Kasumi-1 (cell line): ENCODE measurements at places on chromosomes 2 and 18.

- no peak for DNase-seq
Observed at GRCh38 chr18:69402533-69402989, 1.9 kb downstream of the DOK6 start.

GRCh38 chr2:101508636-101509035, 33.7 kb upstream of the RFX8 start:
- no peak for DNase-seq

GRCh38 chr18:44987371-44987770, 306.7 kb downstream of the SETBP1 start:
- DNase-seq, result no peak

- no peak for DNase-seq
Observed at GRCh38 chr2:238136820-238137537, 1.5 kb upstream of the KLHL30 start.

- DNase-seq, result no peak
Observed at GRCh38 chr2:224670203-224670602, 46.0 kb downstream of the CCDC195 start.

DNA sequence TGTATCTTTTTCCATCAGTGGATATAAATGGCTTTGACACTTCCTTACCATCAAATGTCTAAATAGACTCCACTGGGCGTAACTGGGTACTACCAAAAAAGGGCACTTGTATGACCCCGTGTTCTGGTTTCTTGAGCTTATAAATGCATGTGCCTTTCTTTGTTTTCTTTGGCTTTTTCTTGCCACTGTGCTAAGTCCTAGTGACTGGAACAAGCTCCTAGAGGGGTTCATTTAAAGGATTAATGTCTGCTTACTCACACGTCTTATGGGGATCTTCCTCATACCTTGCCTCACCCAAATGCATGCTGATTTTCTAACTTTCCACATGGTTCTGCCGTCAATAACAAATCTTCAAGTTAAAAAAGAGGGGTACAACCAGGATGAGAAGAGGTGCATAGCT, 19.8 kb upstream of the ZNF532 start:
- no peak for DNase-seq

GRCh38 chr2:28721601-28722191, 29.9 kb upstream of the PPP1CB start:
- DNase-seq, result no peak

- no peak for DNase-seq
Observed at GRCh38 chr2:9228088-9228751, 21.6 kb downstream of the ASAP2 start.

GRCh38 chr2:100274566-100275199, 47.6 kb downstream of the LONRF2 start:
- DNase-seq, result no peak

GRCh38 chr18:50247561-50247960, 18.7 kb downstream of the CFAP53 start:
- DNase-seq, result no peak

GRCh38 chr2:165660361-165660760, 133.7 kb downstream of the GALNT3 start:
- no peak for DNase-seq

- DNase-seq, result no peak
Observed at GRCh38 chr2:70509565-70509964, 44.1 kb downstream of the TGFA start.

- peak; percentile 99 for DNase-seq
Observed at GRCh38 chr2:158214431-158214830, 112.8 kb downstream of the UPP2 start.

DNA sequence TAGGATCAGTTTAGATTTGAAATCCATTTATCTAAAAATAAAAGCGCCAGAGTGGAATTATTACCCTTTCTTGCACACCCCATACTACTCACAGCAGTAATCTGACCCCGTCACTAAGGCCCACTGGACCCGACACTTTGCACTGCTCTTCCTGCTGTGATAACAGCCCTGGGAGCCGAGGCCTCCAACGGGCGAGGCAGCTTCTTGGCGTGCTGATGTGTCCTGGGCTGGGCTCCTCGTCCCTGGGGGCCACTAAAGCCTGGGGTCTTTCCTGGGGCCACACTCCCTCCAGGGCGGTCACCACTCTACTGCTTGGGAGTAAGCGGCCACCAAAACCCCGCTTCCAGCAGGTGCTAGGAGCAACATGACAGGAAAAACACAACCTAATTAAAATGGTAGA, 61.7 kb downstream of the ZAP70 start:
- no peak for DNase-seq

DNA sequence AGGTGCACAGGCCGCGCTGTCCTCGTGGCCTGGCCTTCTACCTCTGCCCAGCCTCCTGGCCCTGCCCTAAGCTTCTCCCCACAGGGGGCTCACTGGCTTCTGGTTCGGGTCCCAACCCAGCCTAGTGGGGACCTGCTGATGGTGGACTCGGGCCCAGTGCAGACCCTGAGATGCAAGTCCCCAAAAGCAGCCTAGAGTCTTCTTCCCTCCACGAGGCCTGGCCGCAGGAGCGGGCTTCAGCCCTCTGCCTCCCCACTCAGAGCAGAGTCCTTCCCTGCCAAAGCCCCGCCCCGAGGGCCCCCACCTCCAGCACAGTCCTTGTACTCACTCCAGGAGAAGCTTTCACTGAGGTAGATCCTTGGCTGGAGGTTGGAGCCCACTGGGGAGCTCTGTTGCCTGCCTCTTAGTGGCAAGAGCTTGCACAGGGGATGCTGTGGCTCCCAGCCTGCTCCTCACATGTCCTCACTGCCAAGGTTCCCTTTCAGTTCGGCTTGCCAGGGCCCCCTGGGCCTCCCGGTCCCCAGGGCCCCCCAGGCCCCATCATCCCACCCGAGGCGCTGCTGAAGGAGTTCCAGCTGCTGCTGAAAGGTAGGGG, 3.6 kb downstream of the ERFE start:
- DNase-seq, result no peak

DNA sequence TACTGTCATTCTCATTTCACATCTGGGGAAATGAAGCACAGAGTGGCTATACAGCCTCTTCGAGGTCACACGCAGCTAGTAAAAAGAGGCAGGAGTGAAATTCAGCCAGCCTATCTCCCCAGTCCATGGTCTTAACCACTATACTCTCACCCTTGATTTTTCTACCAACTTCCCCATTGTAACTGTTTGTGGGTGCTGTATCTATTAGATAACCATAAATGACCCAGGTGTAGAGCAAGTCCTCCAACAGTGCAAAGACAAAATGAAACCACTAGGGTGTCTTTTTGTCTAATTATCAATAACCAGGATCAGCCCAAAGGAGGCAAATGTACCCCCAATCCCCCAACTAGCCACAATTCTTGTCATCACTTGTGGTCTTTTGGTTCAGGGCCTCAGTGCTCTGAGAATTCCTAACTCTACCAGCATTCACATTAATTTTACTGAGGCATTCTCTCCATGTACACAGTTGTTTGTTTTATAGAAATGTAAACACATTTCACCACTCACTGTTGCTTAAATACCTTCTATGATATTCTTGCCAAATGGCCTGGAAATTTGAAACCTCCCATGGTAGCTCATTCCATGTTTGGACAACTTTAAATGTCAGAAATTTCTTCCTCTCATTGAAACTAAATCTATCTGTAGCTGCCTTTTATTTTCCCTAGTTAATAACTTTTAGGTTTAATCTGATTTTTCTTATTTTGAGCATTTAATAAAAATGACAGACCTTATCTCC, 58.7 kb downstream of the SLC40A1 start:
- DNase-seq, result no peak

GRCh38 chr2:171330155-171330956, 103.4 kb downstream of the METTL8 start:
- DNase-seq, result no peak

GRCh38 chr18:56368066-56368465, 270.3 kb downstream of the TXNL1 start:
- DNase-seq, result no peak

DNA sequence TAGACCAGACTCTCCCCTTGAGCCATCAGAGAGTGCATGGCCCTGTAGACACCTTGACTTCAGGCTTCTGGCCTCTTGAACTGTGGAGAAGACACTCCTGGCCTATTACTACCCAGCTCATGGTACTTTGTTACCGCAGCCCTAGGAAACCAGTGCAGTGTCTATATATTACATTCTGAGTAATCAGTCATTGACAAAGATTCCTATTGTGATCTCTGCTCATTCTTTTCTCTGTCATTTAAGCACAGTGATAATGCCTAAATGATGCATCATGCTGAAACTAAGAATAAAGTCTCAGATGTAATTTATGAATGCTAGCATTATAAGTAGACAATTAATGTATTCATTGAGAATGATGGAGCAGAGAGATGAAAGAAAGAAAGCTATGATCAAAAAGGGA, 603.5 kb downstream of the SOCS6 start:
- no peak for DNase-seq

GRCh38 chr2:205283736-205284270, 398.5 kb upstream of the NRP2 start:
- DNase-seq, result no peak

DNA sequence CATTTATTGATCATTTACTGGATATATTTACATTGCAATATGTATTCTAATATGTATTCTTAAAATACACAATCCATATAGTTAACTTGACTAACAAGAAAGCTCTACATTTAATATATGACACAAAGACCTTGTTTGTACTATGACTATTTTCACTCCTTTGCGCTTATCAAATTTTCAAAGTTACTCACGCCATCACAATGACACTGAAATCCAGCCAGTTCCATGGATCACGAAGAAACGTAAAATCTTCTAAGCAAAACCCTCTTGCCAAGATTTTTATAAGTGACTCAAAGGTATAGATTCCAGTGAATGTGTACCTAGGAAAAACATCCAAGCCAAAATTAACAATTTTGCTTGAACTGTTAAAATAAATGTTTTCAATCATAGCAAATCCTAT, 39.6 kb downstream of the SCN3A start:
- DNase-seq, result no peak

DNA sequence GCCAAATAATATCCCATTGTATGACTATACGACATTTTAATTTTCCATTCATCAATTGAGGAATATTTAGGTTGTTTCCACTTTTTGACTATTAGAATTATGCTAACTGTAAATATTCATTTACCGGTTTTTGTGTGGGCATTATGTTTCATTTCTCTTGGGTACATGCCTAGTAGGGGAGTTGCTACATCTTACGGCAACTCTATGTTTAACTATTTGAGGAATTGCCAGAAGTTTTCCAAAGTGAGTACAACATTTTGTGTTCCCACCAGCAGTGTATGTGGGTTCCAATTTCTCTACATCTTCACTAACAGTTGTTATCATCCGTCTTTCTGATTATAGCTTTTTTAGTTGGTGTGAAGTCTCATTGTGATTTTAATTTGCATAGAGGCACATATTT, 1.6 kb upstream of the KDSR start:
- DNase-seq, result no peak

DNA sequence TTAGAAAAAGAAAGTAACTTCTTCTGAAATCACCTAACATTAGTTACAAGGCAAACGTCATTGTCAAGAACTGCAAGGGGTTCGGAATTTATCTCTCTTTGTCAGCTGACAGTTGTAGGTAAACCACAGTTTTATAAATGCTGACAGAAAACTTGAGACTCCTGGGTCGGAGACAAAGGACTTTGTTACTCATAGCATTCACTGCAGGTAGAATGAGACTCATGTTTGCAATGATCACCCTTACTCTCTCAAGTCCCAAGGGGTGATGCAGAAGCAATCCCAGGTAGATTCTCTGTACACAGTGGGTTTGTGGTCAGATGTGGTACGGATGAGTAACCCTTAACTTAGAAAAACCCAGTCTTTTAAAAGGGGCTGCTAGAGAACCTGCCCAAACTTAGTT, 757.8 kb downstream of the TRIB2 start:
- DNase-seq, result no peak

DNA sequence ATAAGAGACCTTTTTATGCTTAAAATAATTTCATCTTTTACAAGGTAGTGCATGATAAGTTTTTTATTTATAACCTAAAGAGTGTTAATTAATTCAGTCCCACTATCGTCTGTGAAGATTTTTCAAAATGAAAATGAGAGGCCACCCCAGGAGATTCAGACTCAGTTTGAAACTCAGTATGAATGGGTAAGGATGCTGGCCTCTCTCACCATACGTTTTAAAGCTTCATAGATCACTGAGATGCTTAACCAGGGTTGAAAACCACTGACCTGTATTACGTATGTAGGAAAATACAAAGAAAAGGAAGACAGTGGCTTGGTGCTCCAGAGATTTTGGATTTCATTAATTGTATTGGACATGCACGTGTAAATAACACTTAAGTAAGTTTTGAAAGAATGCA, 278.7 kb downstream of the FSIP2 start:
- no peak for DNase-seq

GRCh38 chr18:6810191-6810590, 80.7 kb downstream of the ARHGAP28 start:
- DNase-seq, result no peak

- no peak for DNase-seq
Observed at GRCh38 chr2:109340381-109340780, 211.4 kb downstream of the SH3RF3 start.

- DNase-seq, result no peak
Observed at GRCh38 chr18:63762518-63762917, 12.7 kb upstream of the SERPINB7 start.

DNA sequence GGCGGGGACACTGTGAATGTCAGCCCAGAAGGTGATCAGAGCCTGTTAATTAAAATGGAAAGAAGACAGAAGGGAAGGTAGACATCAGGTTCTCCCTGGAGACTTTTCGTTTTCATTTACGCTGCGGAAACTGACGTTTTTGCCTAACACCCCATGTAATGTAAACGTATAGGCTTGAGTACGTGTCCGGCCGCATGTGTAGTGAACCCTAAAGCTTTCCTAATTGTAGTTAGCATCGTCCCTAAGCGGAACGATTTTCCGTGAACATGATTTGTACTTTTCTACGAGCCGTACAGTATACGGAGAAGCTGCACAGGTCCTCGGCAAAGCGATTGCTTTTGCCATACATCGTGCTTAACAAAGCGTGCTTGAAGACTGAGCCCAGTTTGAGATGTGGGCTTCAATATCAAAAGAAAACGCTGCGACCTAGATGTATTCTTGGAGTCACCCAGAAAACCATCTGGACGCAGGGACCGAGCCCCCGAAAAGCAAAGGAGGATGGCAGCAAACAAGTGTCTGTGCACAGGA, 284 bp downstream of the TIMM21 start:
- no peak for DNase-seq

GRCh38 chr2:236166796-236167296, 1.3 kb downstream of the GBX2 start:
- no peak for DNase-seq

DNA sequence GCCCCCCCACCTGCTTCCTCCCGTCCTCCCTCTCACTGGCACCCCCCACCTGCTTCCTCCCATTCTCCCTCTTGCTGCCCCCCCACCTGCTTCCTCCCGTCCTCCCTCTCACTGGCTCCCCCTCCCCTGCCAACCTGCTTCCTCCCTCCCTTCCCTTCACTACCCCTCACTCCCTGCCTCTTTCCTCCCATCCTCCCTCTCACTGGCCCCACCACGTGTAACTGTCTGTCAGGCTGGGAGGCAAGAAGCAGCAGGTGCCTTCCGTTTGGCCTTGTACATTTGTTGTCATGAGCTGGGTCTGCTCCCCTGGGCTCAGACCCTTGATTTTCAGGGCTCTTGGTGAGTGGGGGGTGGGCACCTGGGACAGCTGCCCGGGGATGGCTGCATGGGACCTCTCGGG, 19.1 kb downstream of the RTP5 start:
- peak; percentile 23 for DNase-seq

GRCh38 chr2:68501768-68502167, 34.4 kb downstream of the APLF start:
- no peak for DNase-seq

- no peak for DNase-seq
Observed at GRCh38 chr18:11578799-11579198, 30.6 kb upstream of the SLC35G4 start.
